Activated CD4-positive, alpha-beta T cell treated with anti-CD3 and anti-CD28 coated beads for 1 hour (primary cell): ENCODE measurements at places on chromosomes 11 and 22.

- no peak for DNase-seq
These were observed 393.5 kb downstream of the JRKL start for GRCh38 chr11:96783311-96783710.

DNA sequence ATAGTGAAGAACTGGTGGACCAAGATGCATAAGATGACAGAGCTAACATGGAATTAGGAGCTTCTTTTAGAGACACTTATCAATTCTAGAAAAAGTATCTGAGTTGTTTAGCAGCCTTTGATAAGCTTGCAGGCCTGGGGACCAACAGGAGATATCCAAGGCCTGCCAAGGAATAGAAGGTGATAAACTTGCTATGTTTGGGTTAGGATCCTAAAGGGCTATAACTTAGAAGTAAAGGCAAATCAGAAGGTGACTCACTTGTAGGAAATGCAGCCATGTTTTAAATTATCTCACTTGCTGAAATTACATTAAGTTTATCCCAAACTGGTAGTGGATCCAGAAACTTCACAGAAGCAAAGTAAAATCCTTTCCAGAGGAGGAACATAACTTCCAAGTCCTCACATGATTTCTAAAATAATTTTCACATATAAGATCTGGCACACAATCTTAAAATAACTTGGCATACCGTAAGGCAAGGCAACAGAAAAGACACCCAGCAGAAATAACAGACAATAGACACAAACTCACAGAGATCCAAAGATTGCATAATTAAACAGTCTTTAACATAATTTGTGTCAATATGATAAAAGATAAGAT, 69.6 kb upstream of the TEAD1 start:
- DNase-seq: no peak

DNA sequence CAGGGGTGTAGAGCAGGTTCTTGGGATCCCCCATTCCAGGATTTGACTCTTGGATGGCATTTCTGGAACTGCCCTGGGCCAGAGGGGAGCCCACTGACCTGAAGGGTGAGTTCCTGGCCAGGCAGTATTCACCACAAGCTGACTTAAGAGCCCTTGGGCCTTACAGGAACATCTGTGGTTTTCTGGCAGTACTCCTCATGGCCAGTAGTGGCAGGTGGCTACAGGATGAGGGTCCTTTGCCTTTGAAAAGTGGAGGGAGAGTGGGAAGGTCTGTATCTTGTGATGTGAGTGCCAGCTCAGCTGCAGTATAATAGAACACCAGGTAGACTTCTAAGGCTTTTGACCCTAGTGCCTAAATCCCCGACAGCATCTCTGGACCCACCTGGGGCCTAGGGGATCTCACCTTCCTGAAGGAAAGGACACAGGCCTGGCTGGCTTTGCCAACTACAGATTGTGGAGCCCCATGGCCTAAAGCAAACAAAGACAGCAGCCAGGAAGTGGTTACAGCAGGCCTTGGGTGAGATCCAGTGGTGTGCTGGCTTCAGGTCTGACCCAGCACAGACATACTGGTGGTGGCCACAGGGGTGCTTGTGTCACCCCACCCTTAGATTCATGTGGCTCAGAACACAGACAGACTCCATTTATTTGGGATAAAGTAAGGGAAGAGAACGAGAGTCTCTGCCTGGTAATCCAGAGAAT, 9.0 kb downstream of the OR51S1 start:
- no peak for DNase-seq

DNA sequence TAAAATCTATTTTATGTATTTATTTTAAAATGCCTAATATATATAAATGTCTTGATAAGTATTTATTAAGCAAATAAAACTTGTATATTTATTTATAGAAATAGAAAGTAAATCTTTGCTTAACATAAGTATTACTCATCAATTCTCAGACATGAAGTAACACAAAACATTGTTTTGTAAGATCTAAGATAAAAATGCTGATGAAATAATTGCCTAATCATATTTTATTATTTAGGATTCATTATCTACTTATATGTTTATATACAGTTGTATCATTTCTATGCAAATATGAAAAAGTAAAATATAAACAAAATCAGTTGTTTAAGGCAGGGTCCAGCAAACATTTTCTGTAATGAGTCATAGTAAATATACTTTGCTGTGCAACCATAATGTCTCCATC, 507.8 kb upstream of the CNTN5 start:
- no peak for DNase-seq

DNA sequence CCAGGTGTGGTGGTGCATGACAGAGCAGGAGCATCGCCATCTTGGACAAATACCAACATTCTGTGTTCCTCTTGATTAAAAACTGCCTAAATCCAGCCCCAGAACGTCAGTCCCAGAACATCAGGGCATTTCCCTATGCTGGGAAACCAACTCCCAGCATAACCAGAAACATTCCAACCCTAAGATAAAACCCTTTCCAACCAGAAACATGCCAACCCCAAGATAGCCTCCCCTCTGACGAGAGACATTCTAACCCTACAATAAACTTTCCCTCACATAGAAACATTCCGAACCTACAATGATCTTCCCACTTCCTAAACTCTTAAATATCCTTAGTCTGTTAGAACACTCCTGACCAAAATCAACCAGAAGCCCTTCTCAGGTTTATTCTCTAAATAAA, 11.6 kb downstream of the PLAAT4 start:
- no peak for DNase-seq

GRCh38 chr22:20298110-20298802, 21.6 kb downstream of the DGCR6L start:
- no peak for DNase-seq

DNA sequence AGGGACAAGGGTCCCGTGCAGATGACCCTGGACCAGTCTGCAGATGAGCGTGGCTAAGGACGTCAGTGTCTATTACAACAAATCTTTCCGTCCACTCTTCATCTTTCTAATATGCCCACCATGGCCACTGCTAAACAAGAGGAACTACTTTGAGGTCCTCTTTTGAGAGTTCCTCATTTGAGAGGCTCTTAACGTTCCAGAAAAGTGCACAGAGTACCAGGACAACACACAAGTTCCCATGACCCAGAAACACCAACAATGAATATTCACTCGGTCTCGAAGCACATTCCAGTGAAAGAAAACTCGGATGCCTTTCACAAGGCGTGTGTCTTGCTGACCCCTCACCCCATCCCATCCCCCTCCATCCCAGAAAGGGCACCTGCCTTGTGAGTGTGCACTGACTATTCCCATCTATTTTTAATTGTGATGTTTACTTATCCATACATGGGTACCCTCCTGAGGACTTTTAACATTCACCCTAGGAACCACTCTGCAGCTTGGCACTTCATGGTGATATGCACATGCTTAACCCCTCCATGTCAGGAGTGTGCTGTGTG, 157.0 kb downstream of the SHANK2 start:
- no peak for DNase-seq

DNA sequence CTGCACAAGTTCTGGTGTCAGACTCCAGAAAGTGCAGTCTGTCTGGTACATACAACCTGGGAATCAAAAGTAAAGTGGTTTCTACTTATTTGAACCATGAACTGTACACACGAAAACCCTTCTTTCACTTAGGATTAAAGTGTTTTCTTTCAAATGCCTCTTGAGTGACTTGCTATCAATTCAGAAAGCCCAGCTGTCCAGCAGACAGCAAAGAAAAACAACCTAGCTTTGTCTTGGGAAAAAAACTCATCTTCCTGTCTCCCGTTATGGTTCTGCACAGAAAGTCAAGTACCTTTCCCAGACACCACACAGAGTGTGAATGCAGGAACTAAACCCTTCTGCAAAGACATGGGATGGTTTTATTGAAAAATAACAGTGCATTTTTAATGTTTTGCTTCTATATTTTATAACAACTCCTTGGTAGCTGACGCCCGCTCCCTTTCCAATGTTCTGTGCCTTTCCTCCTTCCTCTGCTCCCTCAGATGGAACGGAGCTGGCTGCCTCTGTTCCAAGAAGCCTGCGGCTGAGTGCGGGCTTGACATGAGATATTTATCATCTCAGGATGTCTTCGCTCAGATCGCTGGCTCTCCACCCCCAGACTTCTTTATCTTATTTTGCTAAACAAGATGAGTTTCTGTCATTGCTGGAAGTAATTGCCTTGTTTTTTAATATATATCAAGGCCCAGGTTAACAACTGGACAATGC, 322.3 kb upstream of the B3GAT1 start:
- no peak for DNase-seq

- no peak for DNase-seq
These were observed 234.5 kb upstream of the B3GAT1 start for GRCh38 chr11:134646561-134646960.

DNA sequence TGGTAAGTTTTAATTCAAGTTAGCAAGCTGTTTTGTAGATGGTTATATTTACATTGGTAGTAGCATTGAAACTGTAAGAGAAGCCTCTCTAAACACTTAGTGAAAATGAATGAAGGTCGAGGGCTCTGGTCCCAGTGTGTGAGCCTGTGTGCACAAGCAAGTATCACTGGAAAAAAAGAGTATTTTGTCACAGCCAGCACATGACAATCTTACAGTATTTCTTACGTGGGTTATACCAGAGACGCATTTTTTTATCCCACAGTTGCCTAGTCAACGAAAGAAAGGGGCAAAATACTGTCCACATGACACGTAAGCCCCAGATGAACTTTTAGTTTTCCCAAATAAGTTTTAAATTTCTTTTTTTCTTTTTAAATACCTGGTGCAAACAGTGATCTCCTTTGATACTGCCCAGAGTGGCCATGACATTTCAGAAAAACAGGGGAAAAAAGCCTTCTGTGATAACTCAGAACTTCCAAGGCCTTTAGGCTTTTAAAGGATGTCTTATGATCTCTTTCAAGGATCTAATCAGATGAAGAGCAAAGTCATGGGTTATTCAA, 23.5 kb downstream of the RAB38 start:
- DNase-seq: no peak

- no peak for DNase-seq
These were observed 49.4 kb downstream of the FLRT1 start for GRCh38 chr11:64084951-64085710.

DNA sequence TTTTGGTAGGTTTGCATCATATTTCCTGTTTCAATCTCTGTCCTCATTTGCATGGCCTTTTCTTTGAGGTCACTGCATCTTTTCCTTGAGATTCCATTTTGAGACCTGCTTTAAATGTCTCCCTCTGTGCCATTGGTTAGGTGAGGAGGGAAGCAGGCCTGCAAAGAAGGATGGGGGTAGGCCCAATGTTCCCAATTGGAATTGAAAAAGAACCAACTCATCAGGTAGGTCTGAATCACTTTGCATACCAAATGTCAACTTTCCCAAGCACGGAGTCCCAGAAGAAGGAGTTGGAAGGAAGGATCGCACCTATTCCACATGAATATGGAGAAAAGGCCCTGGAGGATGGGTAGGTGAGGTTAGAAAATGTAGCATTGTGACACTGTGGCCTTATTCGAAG, 318.5 kb downstream of the BLID start:
- no peak for DNase-seq

GRCh38 chr11:101428918-101429317, 154.9 kb downstream of the TRPC6 start:
- DNase-seq: no peak

DNA sequence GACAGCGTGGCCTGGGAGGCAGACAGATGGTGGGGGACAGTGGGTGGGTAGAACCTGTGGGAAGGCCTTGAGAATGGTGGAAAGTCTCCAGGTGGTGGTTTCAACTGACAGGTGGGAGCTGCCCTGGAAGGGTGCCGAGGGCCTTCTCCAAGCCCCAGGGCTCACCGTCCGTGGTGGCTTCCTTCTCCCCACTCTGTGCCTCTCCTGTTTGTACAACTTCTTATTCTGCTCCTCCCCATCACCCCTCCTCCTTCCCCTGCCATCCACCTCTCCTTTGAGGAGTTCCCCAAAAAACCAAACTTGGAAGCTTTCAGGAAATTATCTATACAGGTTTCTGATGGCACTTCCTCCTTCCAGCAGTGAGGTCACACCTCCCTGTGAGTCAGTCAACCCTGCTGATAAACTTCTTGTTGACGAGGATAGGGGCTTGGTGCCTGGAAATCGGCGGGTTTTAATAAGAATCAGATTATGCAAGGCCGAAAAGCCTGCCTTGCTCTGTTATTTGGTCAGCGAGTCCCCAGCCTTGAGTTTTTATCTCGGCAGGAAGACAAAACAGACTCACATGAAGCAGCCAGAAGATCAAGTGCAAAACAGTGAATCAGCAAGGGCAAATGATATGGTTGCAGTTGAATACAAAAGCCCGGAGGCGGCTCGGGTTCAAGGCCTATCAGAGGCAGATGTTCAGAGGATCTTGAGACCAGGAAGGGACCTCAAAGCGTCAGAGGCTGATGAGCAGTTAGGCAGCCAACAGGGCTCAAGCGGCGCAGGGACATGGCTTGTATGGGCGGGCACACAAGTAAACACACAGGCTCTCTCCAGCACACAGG, 9.5 kb upstream of the ST3GAL4 start:
- no peak for DNase-seq

- no peak for DNase-seq
These were observed 1.6 kb downstream of the MARK2 start for GRCh38 chr11:63840356-63841060.

DNA sequence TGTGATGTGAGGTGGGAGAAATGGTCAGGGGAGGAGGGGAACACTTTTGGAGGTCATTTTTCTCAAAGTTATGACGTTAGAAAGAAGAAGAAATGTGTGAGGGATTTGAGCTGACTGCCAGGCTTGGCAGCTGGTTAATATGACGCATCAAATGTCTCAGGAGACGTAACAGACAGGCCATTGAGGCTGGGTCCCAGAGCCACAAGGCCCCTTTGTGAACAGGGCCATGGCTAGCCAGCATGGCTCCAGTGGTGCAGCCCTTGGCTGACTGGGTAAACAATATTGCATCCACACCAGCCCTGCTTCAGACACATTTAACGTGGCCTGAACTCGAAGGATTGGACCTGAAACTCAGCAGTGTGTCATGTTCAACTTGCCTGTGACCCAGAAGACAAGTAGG, 34.3 kb downstream of the AMOTL1 start:
- no peak for DNase-seq

DNA sequence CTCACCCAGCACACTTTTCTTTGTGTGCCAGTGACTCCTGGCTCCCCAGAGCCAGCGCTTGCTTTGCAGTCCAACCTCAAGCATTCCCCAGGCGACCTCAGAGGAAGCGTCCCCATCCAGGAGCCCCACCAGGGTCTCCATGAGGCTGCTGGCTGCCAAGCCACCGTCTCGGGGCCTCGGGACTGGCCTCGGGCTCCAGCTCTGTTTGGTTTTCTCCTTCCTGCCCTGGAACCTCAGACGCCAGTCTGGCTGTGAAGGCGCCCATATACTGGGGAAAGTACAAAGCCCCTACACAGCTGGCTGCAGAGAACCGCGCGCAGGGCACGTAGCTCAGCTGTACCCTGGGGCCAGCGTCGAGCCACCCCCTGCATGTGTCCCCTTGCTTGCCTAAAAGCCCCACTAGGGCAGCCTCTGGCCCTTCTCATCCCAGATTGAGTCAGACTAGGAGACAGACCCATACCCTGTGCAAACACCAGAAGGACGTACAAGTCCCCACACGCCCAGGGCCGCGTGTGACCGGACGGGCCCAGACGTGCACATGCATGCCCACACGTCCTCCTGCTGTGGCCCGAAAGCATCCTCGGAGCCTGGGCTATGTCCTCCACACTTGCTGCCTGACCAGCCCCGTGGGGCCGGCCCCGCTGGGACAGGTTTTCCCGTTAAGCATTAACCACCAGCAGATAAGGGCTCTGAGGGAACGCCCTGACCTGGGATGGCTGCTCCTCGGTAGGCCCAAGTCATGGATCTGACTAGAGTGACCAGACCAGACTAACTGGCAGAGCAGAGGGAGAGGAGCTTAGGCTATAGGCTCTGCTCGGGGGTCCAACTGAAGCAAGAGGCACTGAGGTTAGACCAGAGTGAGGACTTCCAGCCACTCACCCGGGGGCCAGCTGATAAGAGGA, 4.2 kb upstream of the SYT8 start:
- DNase-seq: no peak
